SJSA1 (cell line): ENCODE measurements at places on chromosomes 5 and 9. TPM values are rescaled to one million over a fixed set of nuclear protein-coding genes. Genes with fewer than 3 reads are reported as not detected.
A peak's percentile ranks its signal among the peaks of the same experiment; 100 is the strongest.

DNA sequence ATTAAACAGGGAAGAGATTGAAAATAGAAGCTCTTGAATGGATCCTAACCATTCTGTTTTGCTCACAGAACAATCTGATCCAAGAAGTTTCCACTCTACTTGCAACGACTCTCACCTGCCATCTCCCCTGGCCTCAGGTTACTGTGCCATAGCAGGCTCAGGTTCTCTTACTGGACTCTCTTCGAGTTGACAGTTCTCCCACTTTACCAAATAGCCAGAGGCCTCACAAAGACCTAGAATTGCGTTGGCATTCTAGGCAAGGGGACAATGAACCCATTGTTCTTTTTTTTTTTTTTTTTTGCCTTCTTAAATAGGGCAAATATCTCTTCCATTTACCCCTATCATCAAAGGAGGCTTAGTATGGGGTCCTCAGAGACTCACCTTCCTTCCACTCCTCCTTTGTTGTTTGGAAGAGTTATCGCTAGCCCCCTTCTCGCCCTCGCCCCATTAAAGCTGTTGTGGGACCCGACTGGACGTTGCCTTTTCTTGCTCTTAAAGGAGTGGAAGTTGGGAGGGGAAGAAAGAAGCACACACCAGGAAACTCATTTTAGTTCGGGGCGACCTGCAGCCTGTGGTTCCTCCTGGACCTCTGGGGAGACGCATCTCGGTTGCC, 688 bp upstream of the PLPPR1 start:
- no peak for DNase-seq
- H3K4me1 ChIP-seq: peaks cover 5% of the 10 kb centered on the region; the same call in 1 of the 2 replicates
- H3K36me3 ChIP-seq: no peaks in the 10 kb centered on the region
- peaks cover 42% of the 10 kb centered on the region for H3K27me3 ChIP-seq
- H3K4me3 ChIP-seq: no peak overlapping the region

DNA sequence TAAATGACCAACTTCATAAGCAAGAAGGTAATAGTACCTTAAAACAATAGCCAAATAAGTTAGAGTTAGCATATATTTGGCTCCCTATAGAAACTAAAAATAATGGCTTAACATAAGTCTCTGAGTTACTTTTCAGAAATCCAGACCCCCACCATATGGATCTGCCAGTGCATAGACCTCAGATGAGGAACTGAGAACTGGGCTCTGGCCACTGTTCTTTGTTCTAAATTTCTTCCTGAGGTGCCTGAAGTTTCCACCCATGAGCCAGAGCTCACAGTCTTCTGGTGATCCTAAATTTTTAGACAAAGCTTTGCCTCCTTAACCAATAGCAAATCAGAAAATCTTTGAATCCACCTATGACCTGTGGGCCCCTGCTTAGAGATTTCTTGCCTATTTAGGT, 250.9 kb downstream of the YTHDC2 start:
- no peaks in the 10 kb centered on the region for H3K4me1 ChIP-seq
- peaks cover 4% of the 10 kb centered on the region; the same call in 1 of the 2 replicates for H3K27me3 ChIP-seq
- H3K27ac ChIP-seq: no peak overlapping the region

- 0 out of 2 replicates have a peak, but pooled peaks cover 5% of the 10 kb centered on the region for H3K4me1 ChIP-seq
- no peaks in the 10 kb centered on the region for H3K27me3 ChIP-seq
- no peak overlapping the region for H3K4me3 ChIP-seq
- H3K36me3 ChIP-seq: 0 out of 2 replicates have a peak, but pooled peaks cover 3% of the 10 kb centered on the region
Observed at GRCh38 chr5:132981288-132981687, 17.9 kb upstream of the AFF4 start.

DNA sequence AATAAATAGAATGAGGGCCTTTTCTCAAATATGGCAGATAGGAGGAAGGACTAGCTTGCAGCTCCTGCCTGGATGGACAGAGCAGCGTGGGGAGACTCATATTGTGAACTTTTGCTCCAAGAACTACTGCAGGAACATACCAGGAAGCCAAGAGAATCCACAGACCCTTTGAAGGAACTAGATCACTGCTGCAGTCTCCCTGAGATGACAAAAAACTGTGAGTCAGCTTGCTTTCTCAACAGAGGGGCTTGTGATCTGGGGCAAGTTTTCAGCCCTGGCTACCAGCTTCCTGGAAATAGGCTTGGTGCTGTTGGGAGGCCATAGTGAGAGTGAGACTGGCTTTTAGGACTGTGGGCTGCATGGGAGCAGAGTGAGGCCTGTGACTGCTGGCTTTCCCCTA, 170.6 kb upstream of the TRIM32 start:
- no peak for DNase-seq
- no peaks in the 10 kb centered on the region for H3K36me3 ChIP-seq
- H3K4me3 ChIP-seq: no peak overlapping the region
- H3K27ac ChIP-seq: no peak overlapping the region
- H3K4me1 ChIP-seq: no peaks in the 10 kb centered on the region

DNA sequence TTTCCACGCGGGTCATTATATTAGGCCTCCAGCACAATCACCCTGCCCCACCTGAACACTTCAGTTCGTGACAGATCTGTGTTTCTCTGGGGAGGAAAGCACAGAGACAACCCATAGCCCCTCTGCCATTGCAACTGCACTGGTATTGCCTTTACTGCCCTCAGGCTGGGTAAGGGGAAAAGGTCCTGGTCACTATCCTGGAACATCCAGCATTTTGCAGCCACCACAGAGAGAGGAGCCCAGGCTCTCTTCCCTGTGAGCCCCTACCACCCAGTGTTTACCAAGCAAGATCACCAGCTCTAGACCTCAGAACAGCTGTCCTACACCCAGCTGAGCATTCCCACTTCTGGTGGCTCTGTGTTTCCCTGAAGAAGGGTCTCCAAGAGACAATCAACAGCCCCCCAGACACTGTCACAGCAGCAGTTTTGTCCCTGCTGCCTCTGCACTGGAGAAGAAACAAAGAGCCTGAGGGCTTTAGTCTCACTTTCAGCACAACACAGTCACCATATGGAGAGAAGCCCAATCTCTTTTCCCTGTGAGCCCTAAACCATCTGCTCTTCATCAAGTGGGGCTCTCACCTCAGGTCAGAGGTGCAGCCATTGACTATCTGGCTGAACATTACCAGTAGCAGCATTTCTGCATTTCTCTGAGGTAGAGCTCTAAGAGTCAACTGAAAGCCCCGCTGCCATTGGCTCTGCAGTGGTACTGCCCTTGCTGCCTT, 655.2 kb upstream of the FAM174A start:
- no peak for DNase-seq
- H3K4me3 ChIP-seq: no peak overlapping the region
- H3K36me3 ChIP-seq: no peaks in the 10 kb centered on the region
- H3K4me1 ChIP-seq: no peaks in the 10 kb centered on the region

DNA sequence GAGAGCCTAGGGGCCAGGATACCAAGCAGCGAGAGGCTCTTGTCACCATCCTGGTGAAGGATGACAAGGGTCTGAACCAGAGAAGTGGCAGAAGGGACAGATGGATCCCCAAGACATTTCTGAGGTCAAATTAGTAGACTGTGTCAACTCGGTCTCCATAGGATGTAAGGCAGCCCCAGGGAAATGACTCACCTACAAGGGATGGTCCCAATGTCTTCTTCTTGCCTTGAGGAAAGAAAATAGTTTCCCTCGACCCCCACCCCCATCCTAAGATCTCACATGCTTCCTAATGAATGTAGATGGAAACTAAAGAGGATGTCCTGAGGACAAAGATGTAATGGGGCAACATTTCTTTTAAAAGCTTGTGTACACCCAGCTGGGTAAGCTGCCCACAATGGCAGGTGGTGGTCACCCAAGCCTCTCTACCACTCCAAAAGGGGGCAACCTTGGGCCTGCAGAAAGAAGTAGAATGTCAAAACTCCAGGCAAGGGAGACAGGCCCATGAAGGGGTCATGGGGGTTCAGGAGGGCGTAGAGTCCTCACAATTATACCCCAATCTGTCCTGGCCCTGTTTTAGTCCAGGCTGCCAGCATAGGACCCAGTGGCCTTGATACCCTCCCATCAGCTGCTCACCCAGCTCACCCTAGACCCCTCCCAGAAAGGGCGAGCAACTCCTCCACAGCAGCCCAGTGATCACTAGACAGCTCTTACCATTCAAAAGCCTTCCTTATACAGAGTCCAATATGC, 187.4 kb downstream of the ACTL7B start:
- no peaks in the 10 kb centered on the region for H3K27me3 ChIP-seq
- no peak overlapping the region for H3K4me3 ChIP-seq
- DNase-seq: no peak
- no peaks in the 10 kb centered on the region for H3K36me3 ChIP-seq
- no peaks in the 10 kb centered on the region for H3K4me1 ChIP-seq
- no peak overlapping the region for H3K27ac ChIP-seq

DNA sequence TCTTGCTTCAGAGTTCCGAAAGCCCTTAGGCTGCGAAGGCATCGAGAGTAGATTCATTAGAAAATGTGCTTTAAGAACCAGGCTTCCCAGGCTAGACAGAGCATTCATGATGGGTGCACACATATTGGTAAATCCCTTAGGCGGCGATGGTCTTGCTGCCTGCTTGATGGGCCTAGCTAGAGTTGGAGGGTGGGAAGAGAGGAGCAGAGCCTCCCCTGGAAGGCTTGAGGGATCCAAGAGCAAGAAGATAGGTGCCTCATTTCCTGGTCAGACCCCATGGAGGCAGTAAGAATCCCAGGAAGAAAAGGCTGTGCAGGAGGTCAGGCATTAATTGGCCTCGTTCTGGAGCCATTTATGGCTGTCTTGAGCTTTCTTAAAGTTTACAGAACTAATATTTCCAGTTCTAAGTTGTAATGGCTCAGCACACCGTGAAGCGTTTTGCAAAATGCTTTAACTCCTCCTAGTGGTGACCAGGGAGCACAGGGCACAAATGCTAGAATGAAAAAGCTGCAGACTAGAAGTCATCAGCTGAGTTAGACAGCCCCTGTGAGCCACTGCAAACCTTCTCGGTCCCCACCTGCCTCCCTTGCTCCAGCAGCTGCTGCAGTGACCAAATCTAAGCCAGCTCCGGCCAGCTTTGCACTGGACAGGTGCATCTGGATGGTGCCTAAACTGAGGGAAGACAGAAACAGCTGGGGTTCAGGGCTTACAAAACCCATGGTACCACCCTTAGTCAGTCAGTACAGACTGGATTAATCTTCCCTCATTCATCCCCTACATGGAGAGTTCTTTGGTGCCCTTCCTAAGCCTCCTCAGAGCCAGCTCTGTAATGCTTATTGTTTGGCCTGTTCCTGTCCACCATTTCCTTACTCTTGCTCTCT, 14.7 kb downstream of the SLC45A2 start:
- no peaks in the 10 kb centered on the region for H3K4me1 ChIP-seq
- no peaks in the 10 kb centered on the region for H3K36me3 ChIP-seq
- H3K27me3 ChIP-seq: no peaks in the 10 kb centered on the region
- no peak overlapping the region for H3K4me3 ChIP-seq
- peak; percentile 4 for DNase-seq

- no peaks in the 10 kb centered on the region for H3K36me3 ChIP-seq
- peak; percentile 50 for DNase-seq
- no peak overlapping the region for H3K27ac ChIP-seq
- no peaks in the 10 kb centered on the region for H3K4me1 ChIP-seq
Observed at GRCh38 chr9:15211160-15211814, 95.7 kb downstream of the TTC39B start.

Gene GRIA1
- total RNA-seq: not detected in 2 replicates

Gene GHR
- total RNA-seq: 0.05 and 0.66 TPM in 2 replicates
